ENCODE measurements at places on chromosomes 5 and 9. TPM values are rescaled to one million over a fixed set of nuclear protein-coding genes. Genes with fewer than 3 reads are reported as not detected.

Gene GALNT10
- 30.0 TPM for total RNA-seq

Gene SCGB3A2
- not detected for total RNA-seq

Gene COL27A1
- 3.2 TPM for total RNA-seq

Gene TNFSF8
- total RNA-seq = 45.3 TPM

Gene NR5A1
- not detected for total RNA-seq

Gene IFNK
- total RNA-seq = not detected

Gene MRPL36
- 110 TPM for total RNA-seq

Gene GAPT
- total RNA-seq = not detected

Gene PIP5K1B
- total RNA-seq = 3.1 TPM

Gene FBXL7
- not detected for total RNA-seq

Gene SLC6A3
- total RNA-seq = 0.08 TPM

Gene NR2F1-AS1
- not detected for total RNA-seq

Gene PALM2AKAP2
- total RNA-seq = not detected

Gene CEL
- total RNA-seq = 1.3 TPM

Gene ROPN1L
- total RNA-seq = 0.29 TPM

Gene ASPN
- total RNA-seq = not detected

Gene CD14
- total RNA-seq = 0.44 TPM

Gene NKD2
- 0.40 TPM for total RNA-seq

Gene CCL28
- total RNA-seq = 12.1 TPM

Gene LRRC19
- not detected for total RNA-seq

Gene CMYA5
- total RNA-seq = 0.19 TPM

Gene HMCN2
- total RNA-seq = not detected

Gene SLC2A6
- 14.3 TPM for total RNA-seq

Gene CTXN3
- not detected for total RNA-seq

Gene FAM221B
- total RNA-seq = not detected

Gene FCN2
- total RNA-seq = not detected

Gene MEGF9
- total RNA-seq = 5.7 TPM

Gene CCDC171
- 2.4 TPM for total RNA-seq

Gene MRPS27
- total RNA-seq = 101 TPM

Gene PCDHB8
- not detected for total RNA-seq

Gene PCDHA3
- not detected for total RNA-seq

Gene BRINP1
- not detected for total RNA-seq

Gene TMEM252
- total RNA-seq = not detected

Gene DRD1
- total RNA-seq = not detected

Gene NMRK1
- total RNA-seq = 12.1 TPM

Gene TRIO
- total RNA-seq = 4.2 TPM

Gene FST
- total RNA-seq = not detected

Gene C7
- total RNA-seq = not detected

Gene CREBRF
- total RNA-seq = 5.4 TPM

Gene IL6ST
- total RNA-seq = 48.7 TPM

Gene AFAP1L1
- 0.08 TPM for total RNA-seq

Gene TRPM6
- 0.02 TPM for total RNA-seq

Gene FBXO4
- total RNA-seq = 17.5 TPM

Gene TLX3
- total RNA-seq = not detected

Gene MLANA
- not detected for total RNA-seq

Gene CNTLN
- total RNA-seq = 0.23 TPM

Gene LCN6
- total RNA-seq = not detected

Gene NREP
- 7.0 TPM for total RNA-seq

Gene SLC4A9
- total RNA-seq = not detected

Gene TSLP
- total RNA-seq = 0.51 TPM

Gene RASGEF1C
- not detected for total RNA-seq

Measured in activated CD8-positive, alpha-beta memory T cell treated with anti-CD3 and anti-CD28 coated beads for 36 hours (primary cell).